ENCODE measurements at places on chromosomes 13 and 19.

- no peak for DNase-seq
These were observed 579.5 kb downstream of the DCT start for GRCh38 chr13:93899981-93900380.

GRCh38 chr19:31127134-31127967, 221.9 kb downstream of the TSHZ3 start:
- peak; percentile 87 for DNase-seq

DNA sequence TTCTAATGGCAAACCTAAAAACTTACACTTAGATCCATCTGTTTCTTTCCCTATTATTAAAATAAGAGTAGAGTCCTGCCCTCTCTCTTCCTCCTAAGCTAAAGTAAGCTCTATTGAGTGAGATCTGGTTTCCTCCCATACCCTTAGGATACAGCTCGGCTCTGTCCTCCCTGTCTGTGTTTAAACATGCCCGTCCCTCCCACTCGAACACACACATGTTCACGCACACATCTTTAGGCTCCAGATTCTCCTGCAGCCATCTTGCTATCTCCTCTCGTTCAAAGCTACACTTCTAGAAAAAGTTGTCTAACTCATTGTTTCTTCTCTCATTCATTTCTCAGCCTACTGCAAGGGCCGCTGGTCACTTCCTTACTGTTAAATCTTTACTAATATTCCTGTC, 15.1 kb upstream of the CEBPG start:
- no peak for DNase-seq

DNA sequence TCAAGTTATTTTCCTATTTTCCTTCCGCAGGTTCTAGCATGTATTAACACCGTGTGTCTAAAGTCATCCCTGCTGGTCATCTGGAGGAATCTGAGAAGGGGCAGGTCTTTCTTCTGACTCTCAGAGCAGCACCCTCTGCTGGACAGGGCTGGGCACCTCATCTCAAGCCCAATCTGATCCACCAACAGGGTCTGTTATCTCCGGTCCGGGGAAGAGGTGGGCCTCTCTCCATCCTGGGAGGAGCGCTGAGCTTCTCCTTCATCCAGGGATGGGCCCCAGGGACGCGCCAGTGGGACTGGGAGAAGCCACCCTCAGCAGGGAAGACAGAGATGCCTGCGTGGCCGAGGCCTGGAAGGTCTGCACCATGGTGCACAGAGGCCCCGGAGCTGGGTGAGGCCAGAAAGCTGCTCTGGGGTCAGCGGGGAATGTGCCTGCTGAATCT, 26.0 kb upstream of the ZNF331 start:
- DNase-seq, result peak; percentile 78

GRCh38 chr19:41927497-41928192, 604 bp downstream of the ERFL start:
- DNase-seq, result no peak

GRCh38 chr19:7969555-7969939, 26.1 kb upstream of the TIMM44 start:
- no peak for DNase-seq

DNA sequence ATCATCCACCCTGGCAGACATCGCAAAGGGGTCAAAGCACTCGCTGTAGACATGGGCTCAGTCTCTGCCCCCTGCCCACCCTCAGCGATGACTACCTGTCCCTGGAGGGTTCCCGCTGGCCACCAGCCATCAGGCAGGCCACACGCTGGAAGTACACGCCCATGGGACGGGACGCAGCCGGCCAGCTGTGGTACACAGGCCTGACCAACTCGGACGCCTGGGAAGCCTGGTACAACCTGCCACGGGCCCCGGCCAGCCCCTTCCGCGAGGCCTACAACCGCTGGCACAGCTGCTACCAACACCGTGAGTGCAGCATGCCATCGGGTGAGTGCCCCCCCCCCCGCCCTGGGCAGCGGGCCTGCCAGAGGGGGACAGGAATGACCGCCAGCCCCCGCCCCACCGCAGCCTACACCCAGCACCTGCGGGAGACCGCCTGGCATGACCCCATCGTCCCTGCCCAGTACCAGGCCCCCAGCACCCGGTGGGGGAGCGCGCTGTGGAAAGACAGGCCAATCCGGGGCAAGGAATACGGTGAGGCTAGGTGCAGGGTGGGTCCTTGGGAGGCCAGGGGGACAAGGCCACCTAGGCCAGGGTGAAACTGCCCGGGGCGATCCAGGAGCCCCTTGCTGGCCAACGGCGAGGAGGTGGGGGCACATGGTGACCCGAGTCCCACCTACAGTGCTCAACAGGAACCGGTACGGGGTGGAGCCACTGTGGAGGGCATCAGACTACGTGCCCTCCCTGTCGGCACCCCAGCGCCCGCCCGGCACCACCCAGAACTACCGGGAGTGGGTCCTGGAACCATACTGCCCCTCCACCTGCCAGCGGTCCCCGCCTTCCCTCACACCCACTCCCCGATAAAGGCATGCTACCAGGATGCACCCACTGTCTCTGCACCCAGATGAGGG, 4.4 kb downstream of the TEKTIP1 start:
- no peak for DNase-seq

GRCh38 chr19:32691952-32692726, 518 bp downstream of the NUDT19 start:
- DNase-seq, result peak; percentile 68

DNA sequence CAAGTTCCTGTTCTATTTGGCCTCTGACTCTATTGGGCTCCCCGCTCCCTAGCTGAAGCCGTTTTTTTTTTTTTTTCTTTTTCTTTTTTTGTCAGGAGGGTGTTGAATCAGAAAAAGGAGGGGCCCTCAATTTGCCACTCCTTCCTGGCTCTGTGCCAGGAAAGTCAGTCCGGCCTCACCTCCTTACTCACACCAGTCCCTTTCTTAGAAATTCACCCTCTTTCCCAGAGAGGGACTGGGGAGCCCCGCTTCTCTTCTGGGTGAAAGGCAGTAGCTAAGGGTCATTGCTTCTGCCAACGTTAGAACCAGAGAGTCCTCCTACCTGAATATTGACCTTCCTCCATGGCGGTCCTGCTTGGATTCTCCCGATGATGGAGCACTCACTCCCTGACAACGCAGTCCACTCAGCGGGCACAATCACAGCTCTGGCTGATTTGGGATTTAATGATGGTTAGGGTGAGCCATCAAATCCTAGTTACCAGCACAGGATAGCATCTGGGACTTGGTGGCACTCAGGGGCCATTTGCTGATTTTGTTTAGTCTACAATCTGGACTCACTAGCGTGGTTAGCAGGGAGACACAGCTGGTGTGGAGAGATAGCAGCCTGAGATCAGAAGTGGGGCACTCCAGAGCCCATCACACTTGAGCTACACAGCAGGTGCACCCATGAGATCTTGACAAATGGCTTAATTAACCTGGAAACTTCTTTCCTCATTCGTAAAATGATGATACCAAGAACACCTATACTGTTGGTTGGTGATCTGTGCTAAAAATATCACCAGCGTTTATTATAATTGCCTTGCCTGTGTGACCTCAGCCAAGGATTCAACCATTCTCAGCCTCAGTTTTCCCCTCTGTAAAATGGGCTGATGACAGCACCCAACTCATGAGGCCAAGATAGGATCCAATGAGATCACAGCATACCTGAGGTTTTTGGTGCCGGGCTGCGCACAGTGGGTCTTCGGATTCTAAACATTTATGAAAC, 2.2 kb downstream of the FCER2 start:
- no peak for DNase-seq

- DNase-seq, result no peak
These were observed 132.1 kb upstream of the ARGLU1 start for GRCh38 chr13:106700007-106700406.

DNA sequence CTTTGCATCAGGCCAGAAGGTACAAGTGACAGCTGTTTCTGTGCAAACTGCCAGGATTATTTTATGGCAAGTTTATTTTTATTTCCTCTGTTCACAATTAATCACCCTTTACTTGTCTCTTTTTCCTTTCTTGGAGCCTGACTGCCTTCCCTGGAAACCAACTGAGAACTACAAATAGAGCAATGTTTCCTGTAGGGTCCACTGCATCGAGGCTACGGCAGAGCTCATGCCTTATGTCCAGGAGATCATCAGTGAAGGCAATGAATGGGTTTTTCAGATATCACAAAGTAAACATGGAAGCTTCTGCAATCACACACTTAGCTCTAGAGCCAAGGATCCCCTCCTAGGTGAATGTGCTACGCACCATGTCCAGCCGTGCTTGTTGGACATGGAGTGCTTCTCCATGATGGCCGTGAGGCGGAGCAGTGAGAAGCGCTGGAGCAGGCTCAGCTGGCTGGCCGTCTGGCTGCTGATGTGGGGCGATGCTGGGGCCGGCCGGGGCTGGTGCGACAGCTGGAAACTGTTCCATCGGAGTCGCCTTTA, 110.9 kb downstream of the KL start:
- DNase-seq, result no peak

- no peak for DNase-seq
These were observed 76.4 kb upstream of the MCF2L start for GRCh38 chr13:112892426-112893206.

All from adipocyte (in vitro differentiated cells).